ENCODE measurements at places on chromosomes 7 and 10.

- no peak for DNase-seq
Observed at GRCh38 chr7:107628461-107629064, 32.1 kb upstream of the SLC26A4 start.

- DNase-seq, result no peak
Observed at GRCh38 chr10:120788771-120789170, 62.4 kb upstream of the WDR11 start.

- DNase-seq, result no peak
Observed at GRCh38 chr7:156659961-156660360, 19.4 kb downstream of the RNF32 start.

DNA sequence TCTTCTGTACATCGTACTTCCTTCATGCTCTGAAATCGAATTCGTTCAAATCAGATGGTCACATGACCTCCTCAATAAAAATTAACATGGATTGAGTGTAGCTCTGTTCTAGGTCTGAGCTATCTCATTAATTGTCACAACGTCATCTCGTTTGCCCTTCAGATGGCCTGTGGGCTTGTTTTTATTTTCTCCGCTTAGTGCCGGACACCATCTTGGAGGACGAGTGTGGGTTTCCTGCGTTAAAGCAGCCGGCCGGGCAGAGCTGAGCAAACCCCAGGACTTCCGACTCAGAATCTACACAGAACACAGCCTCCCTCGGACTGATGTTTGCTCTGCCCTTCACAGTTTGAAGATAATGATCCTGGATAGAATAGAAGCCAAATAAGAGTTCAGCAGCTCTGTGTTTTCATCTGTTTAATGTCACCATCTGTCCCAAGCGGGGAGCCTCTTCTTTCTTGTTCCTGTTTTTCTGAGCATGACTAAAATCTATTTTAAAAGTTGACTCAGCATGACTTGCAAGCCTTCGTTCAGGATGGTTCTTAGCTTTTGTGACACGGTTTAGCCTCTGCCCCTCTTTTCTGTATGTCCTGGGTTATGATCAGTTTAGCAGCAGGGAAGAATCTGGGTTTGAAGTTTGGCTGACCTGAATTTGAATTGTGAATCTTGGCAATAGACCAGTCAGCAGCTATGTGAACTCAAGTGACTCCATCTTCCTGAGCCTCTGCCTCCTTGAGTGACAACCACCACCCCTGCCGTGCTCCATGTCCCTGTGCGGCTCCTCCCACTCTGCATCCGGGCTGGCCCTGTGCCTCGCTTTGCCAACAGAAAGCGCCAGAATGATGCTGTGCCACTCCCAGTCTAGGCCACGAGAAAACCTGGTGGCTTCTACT, 30.6 kb upstream of the GALNTL5 start:
- no peak for DNase-seq

GRCh38 chr10:5506751-5507648, 7.6 kb upstream of the CALML5 start:
- DNase-seq, result no peak

GRCh38 chr10:60537697-60538096, 148.0 kb upstream of the ANK3 start:
- no peak for DNase-seq

DNA sequence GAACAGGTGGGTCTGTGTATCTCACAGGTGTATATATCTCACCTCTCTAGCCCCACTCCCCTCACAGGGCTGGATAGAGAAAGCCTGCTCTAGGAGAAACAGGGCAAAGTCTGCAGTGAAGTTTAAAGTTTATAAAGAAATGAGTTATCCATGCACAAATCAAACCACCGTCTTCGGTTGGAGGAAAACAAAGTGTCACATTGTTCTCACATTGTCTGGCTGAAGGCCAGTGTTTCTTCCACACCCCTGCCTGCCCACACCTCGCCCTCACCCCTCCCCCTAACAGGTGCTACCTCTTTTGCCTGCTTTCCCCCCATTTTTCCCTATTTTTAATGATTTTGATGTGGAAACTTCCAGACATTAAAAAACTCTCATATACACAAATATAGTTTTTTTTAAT, 25.8 kb downstream of the AQP1 start:
- no peak for DNase-seq

DNA sequence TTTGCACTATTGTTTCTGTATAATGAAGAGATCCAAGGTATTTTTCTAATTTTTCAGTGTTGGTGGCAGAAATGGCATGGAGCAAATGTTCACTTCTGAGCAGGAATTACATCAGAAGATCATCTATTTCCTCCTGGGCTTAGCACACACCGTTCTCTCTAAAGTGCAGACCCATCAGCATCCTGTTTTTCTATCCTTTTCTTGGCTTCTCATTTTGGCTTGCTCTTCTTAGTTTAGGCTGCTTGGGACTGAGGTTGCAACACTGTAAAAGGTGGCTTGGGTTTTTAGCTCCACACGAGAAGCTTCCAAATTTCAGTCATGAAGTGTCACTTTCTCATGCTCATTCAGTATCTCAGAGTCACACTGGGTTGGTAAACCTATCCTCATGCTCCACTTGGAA, 79.9 kb upstream of the SMIM30 start:
- DNase-seq, result no peak

DNA sequence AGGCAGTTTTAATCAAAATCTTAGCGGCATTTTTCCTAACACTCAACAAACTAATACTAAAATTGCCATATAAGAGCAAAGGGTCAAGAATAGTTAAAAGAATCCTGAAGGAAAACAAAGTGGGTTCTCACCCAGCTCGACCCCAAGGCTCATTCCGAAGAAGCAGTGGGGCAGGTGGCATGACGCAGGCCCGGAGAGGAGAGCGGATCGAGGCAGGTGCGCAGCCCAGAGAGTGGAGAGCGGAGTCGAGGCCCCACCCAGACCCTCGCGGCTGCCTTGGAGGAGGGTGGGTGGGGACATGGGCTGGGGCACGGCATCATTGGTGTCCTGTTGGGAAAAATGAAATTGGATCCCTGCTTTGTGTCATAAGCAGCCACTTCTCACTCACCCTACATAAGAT, 109.8 kb downstream of the INPP5A start:
- DNase-seq, result no peak

DNA sequence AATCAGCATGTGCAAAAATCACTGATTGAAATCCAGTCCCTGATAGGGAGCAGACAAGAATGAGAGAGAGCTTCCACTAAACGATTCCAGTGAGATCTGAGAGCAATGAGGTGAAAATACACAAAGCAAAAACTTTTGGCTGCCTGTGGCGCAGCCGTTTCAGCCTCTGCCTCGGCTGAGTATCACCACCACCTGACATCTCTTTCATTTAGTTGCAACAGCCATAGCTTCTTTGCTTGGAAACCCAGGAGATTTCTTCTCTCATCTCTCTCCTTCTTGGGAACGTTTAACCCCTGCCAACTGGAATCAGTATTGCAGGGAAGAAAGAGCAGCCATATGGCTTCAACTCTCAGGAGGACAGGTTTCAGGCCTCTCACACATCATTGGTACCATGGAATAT, 237.3 kb upstream of the AGK start:
- no peak for DNase-seq

GRCh38 chr10:46268076-46268881, 18.5 kb upstream of the ANTXRL start:
- no peak for DNase-seq

DNA sequence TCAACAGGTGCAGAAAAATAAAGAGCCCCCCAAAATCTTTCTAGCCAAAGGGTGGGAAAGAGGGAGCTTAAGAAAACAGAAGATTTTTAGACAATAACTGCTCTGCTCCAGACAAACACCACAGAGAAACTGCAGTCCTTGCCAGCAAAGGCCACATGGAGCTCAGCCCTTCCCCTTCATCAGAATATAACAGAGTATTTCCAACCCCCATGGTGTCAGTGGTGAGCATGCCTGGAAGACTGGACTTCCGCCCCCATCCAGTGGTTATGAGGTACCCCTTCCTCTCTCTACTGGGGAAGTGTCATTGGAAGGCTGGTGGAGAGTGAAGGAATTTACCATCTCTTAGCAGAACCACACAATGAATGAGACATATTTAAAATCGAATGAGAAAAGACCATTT, 1007.3 kb upstream of the CELF2 start:
- DNase-seq, result no peak

DNA sequence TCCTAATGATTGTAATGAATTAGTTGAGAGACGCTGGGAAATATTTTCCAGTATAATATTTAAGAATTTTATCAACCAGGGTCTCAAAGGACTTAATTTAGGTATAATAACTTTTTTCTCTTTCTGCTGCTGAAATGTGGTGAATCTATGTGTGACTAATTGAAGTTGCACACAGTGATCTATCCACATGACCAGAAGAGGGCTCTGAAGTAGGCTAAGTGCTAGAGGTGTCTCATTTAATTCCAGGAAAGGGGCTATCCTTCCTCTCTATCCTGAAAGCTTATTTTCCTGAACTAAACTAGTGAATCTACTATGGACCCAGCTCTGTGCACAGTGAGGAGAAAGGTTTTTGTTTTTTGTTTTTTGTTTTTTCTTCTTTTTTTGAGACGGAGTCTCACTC, 294.4 kb upstream of the MYO3A start:
- DNase-seq, result no peak
